ENCODE measurements at places on chromosomes 1 and 21. TPM values are rescaled to one million over a fixed set of nuclear protein-coding genes. Genes with fewer than 3 reads are reported as not detected.
A peak's percentile ranks its signal among the peaks of the same experiment; 100 is the strongest.

DNA sequence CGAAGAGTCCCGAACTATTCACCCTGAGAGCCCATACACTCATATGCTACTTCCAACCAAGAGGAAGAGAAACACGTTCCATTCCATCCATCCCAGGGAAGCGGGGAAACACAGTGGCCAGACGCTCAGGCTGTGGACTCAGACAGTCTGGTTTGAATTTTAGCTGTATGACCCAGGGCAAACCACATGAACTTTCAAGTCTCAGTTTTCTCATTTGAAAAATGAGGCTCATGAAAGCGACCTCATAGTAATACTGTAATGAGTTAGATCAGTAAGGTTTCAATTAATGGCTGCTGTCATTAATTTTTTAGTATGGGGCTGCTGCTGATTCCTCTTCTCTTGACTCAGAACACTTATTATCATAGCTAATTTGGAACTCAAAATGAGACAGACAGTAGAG, 1.5 kb downstream of the FCRL4 start:
- no peaks in the 10 kb centered on the region for H3K27me3 ChIP-seq
- no peaks in the 10 kb centered on the region for H3K36me3 ChIP-seq
- no peak overlapping the region for H3K4me3 ChIP-seq
- no peak overlapping the region for H3K27ac ChIP-seq
- DNase-seq: no peak

The TEKT2 gene
- 0.69 TPM for total RNA-seq

GRCh38 chr1:2155788-2156187, 38.8 kb downstream of the FAAP20 start:
- H3K27me3 ChIP-seq: no peaks in the 10 kb centered on the region

DNA sequence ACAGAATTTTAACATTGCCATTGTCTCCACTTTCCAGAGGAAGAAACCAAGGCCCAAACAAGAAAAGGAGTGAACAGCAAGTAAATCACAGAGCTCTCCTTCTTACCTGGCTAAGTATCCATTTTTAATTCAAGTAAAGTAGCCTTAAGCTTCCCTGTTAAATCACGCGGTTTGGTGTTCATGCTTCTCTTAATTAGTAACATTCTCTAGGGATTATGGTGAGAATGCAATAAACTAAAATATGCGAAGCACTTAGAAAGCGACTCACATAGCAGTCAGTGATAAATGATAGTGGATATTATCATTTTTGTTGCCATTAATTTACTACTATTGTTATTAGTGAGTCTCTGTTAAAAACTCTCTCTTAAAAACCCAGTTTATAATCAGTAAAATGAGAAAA, 630.5 kb upstream of the TMPRSS15 start:
- H3K4me3 ChIP-seq: no peak overlapping the region
- no peak overlapping the region for H3K27ac ChIP-seq
- no peaks in the 10 kb centered on the region for H3K36me3 ChIP-seq
- no peaks in the 10 kb centered on the region for H3K27me3 ChIP-seq
- no peaks in the 10 kb centered on the region for H3K4me1 ChIP-seq

DNA sequence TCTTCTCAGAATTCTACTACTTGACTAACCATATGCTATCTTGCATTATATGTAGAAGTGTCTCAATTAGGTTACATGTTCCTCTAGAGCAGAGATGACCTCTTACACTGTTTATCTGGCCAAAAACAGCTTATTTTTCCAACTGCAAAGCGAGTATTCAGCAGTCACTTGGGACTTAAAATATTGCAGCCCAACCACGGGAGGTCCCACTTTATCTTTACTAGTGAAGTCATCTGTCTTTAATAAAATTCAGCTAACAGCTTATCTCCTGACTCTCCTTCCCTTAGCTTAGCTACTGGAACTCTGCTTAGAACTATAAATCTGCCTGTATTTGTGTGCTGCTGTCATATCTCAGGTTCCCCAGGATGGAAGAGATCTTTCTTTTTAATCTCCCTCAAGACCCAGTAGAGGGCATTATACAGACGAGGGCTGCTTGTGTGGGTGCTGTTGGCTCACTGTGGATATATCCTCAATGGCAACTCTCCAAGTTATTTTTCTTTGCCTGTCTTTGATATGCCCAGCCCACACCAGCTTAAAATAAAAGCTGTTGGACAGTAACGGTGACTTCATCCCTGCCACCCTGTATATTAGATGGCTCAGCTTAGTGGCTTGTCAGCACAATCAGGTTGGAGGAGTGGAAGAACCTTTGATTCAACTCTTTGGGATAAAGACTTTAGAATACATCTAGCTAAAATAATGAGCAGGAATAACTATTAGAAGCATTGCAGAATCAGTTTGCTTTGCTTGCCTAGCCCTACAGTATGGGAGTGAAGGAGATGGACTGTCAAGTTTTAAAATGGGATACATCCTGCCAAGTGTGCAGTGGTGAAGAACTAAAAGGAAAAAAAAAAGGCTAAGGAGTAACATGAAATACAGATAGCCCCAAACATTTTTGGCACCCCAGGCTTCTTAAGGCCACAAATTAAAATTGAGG, 9.6 kb downstream of the ENSA start:
- H3K27ac ChIP-seq: peak overlapping the region; percentile 40
- peaks cover 21% of the 10 kb centered on the region for H3K36me3 ChIP-seq
- H3K4me3 ChIP-seq: no peak overlapping the region
- DNase-seq: no peak
- no peaks in the 10 kb centered on the region for H3K27me3 ChIP-seq

- no peaks in the 10 kb centered on the region for H3K27me3 ChIP-seq
- no peak for DNase-seq
- peaks cover 7% of the 10 kb centered on the region for H3K4me1 ChIP-seq
- no peaks in the 10 kb centered on the region for H3K36me3 ChIP-seq
Observed at GRCh38 chr1:8629241-8630091, 188.0 kb downstream of the RERE start.

DNA sequence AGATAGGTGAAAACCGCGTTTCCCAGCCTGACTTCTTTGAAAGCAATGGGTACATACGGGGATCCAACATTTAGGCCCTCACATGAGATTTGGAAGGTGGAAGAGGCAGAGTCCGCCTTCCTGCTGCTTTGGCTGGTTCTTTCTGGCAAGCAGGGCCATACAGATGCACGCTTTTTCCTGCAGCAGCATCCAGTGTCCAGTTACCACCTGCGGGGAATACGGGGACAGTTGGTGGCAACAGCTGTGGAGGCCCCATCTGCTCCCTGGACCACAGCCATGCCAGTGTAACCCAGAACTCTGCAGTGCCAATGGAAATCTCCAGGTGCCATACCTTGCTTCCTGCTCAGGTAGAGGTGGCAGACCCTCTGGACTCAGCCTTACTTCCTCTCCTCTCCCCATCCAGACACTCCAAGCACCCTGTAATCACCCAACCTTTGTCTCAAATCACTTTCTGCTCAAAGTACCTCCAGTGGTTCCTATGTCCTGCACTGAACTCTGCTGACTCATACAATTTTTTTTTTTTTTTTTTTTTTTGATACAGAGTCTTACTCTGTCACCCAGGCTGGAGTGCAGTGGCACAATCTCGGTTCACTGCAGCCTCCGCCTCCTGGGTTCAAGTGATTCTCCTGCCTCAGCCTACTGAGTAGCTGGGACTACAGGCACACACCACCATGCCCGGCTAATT, 68.3 kb downstream of the SLC16A1 start:
- H3K4me3 ChIP-seq: no peak overlapping the region
- no peaks in the 10 kb centered on the region for H3K36me3 ChIP-seq
- H3K4me1 ChIP-seq: no peaks in the 10 kb centered on the region
- H3K27me3 ChIP-seq: no peaks in the 10 kb centered on the region

DNA sequence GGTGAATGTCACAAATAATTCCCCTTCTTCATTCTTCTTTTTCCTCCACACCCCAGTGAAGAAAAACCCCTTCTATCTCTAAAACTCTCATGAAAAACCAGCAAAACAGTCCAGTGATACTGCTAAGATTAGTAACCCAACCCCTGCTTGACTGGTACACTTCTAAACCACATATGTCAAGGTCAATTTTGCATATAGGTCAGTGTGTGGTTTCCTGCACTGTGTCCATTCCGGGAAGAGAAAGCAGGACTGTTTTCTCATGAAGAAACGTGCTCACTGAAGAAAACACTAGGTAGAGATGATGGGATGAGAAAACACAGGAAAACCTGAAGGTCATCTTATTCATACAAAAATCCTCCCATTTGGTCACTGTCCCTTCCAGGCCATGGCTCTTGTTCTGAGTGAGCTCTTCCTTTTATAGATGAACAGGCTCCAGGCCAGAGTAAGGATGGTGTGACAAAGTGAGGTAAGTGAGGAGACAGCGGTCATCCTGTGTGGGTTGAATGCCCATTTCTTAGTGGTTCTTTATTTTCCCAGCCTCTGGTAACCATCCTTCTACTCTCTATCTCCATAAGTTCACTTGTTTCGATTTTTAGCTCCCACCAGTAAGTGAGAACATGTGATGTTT, 122.7 kb downstream of the FASLG start:
- no peak overlapping the region for H3K4me3 ChIP-seq
- H3K27me3 ChIP-seq: no peaks in the 10 kb centered on the region
- H3K36me3 ChIP-seq: no peaks in the 10 kb centered on the region
- no peak overlapping the region for H3K27ac ChIP-seq
- no peaks in the 10 kb centered on the region for H3K4me1 ChIP-seq

DNA sequence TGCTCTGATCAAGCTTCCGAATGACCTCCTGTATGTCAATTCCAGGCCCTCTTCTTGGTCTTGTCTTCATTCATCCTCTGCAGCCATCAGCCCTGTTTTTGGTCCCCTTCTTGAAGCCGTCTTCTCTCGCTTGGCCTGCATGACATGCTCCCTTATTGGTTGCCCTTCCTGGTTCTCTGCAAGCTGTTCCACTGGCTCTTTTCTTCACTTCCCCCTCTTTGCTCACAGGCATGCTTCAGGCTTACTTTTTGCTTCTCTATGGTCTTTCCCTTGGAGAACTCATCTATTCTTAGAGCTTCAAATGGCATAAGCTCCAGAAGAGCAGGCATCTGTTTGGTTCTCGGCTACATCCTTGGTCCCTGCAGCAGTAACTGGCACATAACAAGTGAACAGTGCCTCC, 38.8 kb downstream of the PDPN start:
- no peak overlapping the region for H3K27ac ChIP-seq
- no peak for DNase-seq
- no peaks in the 10 kb centered on the region for H3K27me3 ChIP-seq
- no peaks in the 10 kb centered on the region for H3K36me3 ChIP-seq

Measured in upper lobe of left lung (tissue), 6 donors.